ENCODE measurements at places on chromosomes 5 and 9.

DNA sequence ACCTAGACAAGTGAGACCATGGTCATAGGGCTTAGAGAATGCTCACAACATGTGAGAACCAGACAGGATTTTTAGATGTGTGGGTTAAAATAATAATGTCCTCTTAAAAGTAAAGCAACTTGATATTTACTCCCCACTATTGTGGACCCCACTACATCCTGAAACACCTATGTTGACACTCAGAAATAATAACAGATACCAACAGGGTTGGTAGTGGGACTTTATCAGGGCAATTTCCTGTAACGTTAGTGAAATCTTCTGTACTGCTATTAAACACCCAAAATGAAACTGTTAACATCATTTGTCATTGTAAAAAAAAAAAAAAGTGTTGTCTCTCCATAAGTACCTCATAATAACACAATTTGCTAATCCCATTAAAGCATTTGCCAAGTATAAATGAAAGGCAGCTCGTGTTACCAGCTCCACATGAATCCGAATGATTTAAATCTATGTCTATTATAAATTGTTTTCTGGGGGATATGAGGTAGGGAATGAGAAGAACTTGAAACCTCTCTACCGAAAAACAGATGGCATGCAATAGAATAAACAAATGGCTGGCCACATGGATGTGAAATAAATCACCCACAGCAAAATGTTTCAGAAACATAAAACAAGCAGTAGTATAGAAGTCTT lies 285.9 kb downstream of the ARHGEF28 start:
- no peak for DNase-seq

DNA sequence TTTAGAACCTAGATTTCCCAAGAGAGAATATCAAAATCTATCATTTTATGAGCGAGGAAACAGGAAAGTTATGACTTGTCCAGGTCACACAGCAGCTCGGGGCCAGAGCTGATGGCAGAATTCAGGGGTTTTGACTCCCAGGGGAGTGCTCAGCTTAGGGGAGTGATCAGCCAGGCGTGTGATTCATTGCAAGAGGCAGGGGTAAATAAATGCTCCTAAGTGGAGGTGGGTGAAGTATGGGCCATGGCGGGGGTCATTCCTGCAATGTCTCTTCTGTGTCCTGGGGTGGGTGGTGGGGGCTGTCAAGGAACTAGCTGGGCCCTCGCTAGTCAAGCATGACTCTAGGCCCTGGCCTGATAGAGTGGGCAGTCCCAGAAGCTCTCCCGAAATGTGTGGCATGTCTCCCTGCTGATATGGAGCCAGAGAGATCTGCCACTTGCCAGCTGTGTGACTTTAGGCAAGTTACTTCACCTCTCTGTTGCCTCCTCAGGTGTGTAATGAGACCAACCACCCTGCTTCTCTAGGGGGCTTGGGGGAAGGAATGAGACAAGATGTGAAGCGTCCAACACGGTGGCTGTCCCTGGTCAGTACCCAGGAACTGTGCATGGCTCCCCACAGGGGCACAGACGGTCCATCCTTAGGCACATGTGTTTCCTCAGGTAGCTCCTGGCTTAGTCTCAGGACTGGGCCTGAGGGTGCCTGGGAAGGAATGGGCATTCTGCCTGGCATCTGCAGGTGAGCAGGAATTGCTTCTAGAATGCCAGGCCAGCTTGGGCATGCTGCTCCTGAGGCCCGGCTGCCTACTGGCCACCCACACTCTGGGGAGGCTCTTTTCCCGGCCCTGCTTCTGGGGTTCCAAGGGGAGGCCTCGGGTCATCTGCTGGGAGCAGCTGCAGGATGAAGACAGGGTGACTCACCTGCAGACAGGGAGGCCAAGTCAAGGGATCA lies 36.5 kb upstream of the SH3PXD2B start:
- no peak for DNase-seq

- no peak for DNase-seq
Observed at GRCh38 chr5:84213861-84214260, 170.8 kb downstream of the EDIL3 start.

DNA sequence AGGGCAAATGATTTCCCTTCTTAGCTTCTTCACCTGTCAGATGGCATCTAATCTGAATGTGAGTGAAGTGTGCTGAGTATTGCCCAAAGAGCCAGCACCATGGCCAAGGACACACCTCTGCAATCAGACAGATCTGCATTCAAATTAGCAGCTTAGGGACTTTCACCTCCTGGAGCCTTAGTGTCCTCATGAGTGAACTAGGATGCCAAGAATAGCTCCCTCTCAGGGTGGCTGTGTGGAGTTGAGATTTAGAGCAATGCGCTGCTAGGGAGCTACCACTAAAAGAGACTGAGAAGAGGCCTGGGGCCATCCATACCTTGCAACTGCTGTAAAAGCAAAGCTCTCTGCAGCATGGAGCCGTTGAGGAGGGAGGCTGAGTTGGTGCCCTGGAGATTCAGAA lies 1.4 kb downstream of the CIZ1 start:
- no peak for DNase-seq

DNA sequence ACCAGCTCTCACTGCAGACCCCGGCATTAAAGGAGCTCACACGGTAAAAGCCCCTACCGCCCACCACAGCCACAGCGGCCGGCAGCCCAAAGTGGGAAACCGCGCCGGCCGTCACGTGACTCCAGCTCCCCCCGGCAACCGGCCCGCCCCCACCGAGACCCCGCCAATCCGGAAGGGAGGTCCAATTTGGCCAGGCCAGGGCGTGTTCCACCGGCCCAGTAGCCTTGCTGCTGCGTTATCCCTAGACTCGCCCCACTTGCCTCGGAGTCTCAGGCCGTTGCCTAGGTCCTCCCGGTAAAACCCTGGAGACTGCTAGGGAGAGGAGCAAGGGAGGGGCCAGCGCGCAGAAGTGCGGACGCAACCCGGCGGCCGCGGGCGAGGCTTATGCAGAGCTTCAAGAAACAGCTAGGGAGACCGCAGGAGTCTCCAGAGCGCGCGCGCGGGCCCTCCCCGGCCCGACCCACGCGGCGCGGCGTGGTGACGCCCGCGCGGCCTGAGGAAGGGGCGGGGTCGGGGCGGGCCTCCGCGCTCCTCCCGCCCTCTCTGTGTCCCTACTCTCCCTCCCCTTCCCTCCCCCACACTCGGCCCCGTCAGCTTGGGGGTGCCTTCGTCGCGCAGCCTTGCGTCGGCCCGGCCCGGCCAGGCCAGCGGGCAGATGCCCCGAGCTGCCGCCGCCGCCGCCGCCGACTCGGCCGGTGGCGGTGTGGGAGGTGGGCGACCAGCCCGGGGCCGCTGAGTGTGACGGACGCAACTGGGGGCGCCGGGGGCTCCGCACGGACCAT lies at the start of gene RIC1:
RIC1 (plus strand) TSS at position 578 of the 782 bp plus-strand sequence; CDS start at position 781, 203 bp downstream.
- peak; percentile 90 for DNase-seq

DNA sequence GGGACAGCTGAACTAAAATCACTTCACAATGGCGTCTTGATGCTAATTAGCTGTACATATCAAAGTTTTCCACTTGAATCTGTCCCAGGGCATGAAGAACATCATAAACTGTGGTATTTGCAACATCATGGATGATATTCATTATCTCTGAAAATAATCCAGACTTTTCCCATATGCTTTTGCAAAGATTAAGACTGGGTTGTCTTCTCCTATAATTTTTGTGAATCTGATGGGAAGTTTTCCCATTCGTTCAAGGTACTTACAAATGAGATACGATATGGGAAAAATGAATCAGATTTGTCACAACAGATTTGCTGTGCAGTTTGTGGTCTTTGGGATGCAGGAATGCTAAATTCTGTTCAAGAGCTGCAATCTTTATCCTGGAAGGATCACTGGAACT lies 17.4 kb upstream of the ADAMTS16 start:
- no peak for DNase-seq

All from naive thymus-derived CD8-positive, alpha-beta T cell (primary cell).